COLO829 (cell line): ENCODE measurements at places on chromosomes 7 and 10.
A peak's percentile ranks its signal among the peaks of the same experiment; 100 is the strongest.

- no peak for DNase-seq
These were observed 15.8 kb downstream of the EZH2 start for GRCh38 chr7:148868378-148868674.

- DNase-seq = no peak
These were observed 634 bp upstream of the HOXA7 start for GRCh38 chr7:27156916-27157701.

DNA sequence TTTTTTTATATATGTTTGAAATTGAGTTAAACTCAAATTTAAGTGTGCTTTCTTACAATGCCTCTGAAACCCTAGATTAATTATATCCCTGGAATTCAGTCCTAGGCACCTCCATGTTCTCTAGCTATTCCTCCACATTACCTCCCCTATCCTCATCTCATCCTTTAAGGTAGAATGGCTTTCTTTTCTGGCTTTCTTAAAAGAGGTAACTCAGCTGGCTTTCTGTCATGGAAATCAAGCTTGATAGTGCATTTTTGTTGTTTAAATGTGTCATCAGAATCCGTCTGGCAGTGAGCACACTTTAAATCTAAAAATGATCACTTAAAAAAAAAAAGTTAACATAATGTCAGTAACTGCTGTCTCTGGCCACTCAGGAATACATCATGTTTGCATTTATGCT lies 42.2 kb downstream of the AHR start:
- no peak for DNase-seq

DNA sequence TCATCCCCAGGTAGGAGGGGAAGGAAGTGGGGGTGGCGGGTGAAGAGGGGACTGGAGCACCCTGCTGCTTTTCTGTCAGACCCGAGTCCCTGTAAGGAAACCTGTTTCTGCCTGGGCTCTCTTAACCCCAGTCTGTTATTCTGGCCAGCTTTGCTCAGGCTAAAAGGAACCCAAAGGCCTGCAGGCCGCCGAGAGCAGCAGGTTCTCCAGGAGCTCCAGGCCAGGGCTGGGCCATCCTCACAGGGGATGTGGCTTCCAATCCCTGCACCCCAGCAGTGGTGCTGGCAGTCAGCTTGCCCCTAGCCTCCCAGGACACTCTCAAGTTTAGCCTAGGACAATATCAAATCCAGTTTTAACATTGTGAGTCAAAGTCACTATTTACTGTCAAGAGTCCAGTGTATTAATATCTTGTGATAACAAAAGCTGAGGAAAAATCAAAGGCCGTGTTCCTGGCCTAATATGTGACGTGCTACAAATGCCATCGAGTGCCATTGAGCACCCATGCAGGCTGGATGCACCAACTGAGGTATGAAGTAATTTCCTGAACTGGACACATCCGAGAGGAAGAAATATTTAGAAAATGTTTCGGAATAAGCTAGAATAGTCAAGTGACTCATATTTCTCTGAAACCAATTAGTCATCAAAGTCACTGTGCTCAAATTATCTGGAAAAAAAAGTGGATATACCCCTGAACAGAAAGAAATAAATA lies 7.0 kb downstream of the PKD1L1 start:
- DNase-seq = peak; percentile 66

DNA sequence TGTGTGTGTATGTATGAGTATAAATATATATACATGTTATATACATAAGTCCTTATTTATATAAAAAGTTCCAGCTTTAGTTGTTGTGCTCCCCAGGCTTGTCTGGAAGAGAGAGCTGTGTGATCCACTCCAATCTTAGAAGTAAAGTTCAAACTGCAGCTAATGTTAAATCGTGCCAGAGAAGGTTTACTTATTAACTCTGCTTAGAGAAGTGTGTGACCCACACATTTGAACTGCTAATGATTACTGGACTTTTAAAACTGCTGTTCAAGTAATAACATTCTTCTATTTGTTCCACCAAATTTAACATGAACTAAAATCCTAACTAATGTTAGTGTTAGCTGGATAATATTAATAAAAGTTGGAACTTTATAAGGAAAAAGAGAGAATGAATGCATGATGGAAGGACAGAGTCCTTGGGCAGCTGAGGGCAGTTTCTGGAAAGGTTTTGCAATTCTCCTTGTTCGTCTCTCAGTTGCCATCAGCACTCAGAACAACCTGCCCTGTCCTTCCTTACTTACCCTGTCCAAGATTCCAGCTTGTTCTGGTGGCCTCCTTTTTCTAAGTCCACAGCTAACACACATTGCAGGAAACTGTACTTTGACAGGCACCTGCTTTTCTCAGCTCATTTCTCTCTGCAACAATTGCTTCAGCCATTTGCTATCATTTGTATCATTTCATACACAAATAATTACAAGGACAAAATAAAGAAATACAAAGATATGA lies 162.6 kb downstream of the FAM107B start:
- DNase-seq = no peak

- DNase-seq = no peak
These were observed 101.0 kb upstream of the STEAP1B start for GRCh38 chr7:22601003-22601402.

DNA sequence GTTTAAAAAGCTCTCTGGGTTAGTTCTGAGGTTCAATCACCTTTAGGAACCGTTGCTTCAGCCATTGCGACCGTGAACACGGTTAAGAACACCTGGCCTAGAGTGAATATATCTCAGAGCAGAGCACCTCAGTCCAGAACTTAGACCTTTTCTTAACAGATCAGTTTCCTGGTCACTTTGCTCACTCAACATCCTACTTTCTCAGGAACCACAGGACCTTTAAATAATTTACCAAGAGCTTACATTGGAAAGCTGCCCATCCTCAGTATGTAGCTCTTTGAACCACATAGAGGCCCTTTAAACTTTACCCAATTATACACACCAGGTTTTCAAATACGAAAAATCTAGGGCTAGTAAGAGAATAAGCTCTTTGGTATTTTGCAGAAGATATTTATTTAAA lies 153.2 kb downstream of the NRBF2 start:
- no peak for DNase-seq

- no peak for DNase-seq
These were observed 26.9 kb downstream of the TMEM168 start for GRCh38 chr7:112763298-112763697.

GRCh38 chr7:42883950-42884349 lies 27.9 kb downstream of the C7orf25 start:
- no peak for DNase-seq

GRCh38 chr10:69467928-69468750 lies 16.9 kb downstream of the TSPAN15 start:
- no peak for DNase-seq

DNA sequence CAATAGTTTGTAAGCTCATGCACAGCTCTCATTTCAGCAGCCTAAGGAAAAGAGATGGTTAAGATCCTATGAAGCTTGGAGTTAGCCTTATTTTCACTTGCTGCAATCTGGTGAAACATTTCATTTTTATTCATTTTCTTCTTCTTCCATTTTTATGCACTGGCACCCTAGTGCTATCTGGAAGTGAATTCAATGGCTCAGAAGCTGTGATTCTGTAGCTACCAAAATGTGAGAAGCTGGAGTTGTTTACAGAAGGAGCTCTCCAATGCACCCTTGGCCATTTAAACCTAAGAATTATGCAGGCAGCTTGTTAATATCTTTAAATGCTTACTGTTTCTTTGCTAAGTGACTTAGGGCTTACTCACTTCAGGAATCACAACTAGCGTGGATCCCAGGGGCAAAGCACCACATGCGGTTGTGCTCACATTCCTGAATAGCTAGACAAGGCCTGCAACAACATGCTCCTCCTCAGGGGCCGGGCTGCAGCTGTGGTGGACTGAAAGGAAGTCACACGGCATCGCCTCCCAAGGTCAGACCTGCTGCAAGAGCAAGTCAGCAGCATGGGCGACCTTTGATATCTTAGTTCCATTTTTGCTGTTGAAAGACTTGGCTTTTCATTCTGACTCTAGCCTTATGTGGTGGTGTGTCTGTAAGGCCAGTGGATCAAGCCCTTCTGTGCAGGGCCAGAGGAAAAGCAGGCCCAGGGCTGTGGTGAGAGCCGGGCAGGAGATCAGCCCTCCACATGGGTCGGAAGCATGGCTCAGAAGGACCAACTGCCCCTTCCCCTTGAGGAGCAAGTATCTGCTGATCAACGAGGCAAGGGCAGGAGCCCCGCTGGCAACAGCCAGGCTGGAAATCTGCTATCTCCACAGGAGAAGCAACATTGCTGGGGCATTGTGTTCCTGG lies 91.9 kb upstream of the MBL2 start:
- peak; percentile 19 for DNase-seq

- no peak for DNase-seq
These were observed 5.9 kb downstream of the ZKSCAN1 start for GRCh38 chr7:100021297-100021696.

- DNase-seq = no peak
These were observed 75.9 kb downstream of the MYL10 start for GRCh38 chr7:101553018-101553770.

DNA sequence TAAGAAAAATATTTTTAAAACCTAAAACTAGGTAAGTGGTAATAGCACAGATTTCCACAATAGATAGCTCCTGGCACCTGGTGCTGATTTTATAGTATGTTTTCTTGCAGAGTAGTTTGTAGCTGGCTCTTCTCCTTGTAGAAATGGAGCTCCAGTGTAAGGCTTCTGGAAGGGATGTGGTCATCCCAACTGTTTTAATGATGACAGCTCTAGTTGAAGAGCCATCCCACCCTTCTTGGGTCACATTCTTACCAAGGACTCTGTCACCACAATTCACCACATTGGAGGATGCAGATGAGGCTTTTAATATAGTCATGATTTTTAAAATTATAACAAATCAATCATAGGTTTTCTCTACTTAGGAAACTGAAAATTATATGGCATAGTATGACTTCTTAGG lies 31.0 kb downstream of the TES start:
- no peak for DNase-seq

- DNase-seq = peak; percentile 87
These were observed 22.2 kb upstream of the EXOC4 start for GRCh38 chr7:133230591-133231194.

DNA sequence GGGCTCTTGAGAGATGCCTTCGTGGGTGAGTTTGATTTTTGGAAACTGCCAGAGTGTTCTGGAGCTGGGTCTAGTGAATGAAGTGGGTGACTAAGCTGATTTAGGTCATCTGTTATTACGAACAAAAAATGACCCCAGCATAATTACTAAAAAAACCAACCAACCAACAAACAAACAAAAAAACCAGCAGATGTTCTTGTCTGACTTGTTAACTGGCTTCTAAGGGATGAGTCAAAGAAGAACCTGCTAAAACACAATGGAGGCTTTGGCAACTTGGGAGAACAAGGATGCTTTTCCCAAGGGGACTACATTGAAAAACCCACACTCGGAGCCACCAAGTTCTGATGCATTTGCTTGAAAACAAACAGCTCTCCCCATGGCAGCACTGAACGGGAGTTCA lies 11.5 kb downstream of the TACR2 start:
- DNase-seq = no peak

GRCh38 chr10:26540601-26541000 lies 102.5 kb downstream of the APBB1IP start:
- no peak for DNase-seq

DNA sequence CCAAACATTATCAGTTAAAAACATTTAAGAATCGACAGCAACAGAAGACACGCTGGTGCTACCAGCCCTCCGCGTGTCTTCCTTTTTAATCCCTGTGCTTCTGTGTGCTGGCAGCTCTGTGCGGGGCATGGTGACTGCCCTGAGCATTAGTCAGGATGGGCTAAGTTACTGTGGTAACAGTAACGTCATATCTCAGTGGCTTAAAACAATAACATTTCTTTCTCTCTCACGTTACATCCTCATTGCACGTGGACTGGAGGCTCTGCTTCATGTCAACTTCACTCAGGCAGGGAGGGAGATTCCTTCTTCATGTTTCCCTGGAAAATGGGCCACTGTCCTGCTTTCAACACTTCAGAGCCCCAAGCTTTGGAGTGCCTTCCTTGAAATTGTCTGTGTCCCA lies 378.5 kb downstream of the CCSER2 start:
- no peak for DNase-seq

DNA sequence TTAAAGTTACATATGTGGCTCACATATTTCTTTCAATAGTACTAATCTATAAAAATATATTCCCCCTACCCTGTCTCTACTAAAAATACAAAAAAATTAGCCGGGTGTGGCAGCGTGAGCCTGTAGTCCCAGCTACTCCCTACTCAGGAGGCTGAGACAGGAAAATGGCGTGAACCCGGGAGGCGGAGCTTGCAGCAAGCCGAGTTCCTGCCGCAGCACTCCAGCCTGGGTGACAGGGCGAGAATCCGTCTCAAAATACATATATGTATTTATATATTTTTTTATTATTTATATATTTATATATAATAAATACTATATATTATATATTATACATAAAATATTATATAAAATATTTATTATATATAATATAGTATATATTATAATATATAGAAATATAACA lies 69.7 kb upstream of the GRM3 start:
- DNase-seq = no peak

DNA sequence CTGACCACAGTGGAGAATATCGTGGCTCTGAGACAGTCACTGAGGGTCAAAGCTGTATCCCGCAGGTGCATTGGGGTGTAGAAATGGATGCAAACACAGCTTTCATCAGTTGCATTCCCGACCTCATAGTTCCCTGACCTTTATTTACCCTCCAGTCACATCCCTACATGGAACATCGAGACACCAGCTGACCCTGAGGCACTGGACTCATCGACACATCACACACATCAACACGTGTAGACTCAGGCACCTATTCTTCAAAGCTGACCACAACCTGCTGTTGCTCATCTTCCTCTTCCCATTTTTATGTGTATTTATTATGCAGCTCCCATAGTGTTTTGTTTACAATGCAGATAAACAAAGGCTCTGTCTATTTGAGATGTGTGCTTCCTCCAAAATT lies 396.9 kb upstream of the NRP1 start:
- DNase-seq = no peak

DNA sequence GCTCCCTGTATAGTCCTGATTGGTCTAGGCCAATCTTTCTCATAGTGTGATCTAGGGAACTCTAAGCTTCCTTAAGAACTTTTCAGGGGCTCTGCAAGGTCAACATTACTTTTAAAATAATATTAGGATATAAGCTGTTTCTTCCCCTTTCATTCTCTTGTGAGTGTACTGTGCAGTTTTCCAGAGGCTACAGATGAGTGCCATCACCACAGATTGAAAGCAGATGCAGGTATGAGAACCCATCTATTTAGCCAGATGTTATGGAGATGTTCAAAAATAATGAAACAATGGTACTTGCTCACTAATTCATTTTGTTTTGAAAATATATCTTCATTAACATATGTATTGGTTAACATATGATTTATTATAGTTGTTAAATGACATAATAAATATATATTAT lies 169.2 kb upstream of the SEMA3A start:
- no peak for DNase-seq
